Cardiac muscle cell (in vitro differentiated cells and primary cell): ENCODE measurements at places on chromosomes 3 and 15.

DNA sequence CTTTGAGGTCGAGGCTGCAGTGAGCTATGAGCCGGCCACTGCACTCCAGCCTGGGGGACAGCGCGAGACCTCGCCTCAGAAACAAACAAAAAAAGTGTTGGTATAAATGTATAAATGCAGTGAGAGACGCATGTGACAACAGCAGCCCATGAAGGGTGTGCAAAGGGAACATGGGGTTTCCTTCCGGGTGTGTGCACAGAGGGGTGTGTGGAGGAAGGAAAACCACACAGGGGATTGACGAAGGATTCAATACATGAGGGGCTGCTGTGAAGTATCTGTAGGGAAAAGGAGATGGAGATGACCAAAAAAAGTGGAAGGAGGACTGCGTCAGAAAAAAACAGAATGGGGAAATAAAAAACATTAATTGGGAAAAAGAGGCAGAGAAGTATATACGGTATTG lies 1.1 kb downstream of the MTFMT start:
- no peak for DNase-seq

DNA sequence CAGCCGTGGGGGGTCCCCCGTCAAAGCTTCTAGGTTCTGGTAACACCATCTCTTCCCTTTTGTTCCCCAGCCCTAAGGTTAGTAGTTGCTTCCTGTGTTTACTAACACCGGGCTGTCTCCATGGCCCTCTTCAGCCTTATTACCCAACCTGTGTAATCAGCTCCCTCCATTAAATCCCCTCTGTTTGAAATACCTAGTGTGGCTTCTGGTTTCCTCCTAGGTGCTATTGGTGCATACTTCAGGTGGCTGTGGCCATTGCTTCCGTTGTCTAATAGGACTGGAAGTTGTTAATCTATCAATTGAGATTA lies 35.3 kb downstream of the MOBP start:
- no peak for DNase-seq

DNA sequence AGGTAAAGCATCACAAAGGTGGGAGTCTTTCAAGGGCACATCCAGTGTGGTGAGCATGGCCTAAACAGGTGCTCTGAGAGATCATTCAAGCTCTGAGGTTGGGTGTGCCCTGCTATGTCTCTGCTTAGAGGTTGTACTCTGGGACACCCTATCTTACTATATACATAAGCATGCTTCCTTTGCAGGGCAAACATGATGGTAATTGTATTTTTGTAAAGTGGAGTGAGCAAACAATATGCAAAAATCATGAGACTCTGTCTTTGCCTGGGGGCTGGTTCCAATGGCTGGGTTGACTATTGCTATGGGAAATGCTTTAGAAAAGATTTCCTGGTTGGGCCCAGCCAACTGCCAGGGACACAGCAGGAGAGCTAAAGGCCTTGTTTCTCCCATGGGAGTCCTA lies 315.1 kb upstream of the TLE3 start:
- DNase-seq: no peak

GRCh38 chr3:197456261-197457091 lies 99.3 kb downstream of the BDH1 start:
- peak; percentile 96 for DNase-seq

- no peak for DNase-seq
These were observed 90.3 kb downstream of the CORO2B start for GRCh38 chr15:68668926-68669600.

DNA sequence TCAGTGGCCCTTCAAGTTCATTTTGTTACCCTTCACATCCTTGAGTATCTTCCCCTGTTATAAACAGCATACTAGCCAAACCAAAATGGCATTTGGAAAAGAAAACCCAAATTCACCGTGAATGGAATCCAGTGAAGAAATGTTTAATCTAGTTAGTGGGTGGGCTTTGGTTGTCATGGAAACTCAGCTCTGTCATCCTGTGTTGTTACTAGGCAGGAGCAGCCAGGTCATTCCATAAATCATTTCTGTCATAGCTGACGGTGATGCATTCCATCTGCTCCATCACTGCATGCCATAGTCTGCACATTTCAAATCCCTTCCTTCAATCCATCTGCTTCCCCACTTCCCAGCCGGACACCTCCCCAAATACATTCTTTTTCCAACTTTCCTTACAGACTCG lies 140.4 kb upstream of the CGNL1 start:
- DNase-seq: peak; percentile 81

DNA sequence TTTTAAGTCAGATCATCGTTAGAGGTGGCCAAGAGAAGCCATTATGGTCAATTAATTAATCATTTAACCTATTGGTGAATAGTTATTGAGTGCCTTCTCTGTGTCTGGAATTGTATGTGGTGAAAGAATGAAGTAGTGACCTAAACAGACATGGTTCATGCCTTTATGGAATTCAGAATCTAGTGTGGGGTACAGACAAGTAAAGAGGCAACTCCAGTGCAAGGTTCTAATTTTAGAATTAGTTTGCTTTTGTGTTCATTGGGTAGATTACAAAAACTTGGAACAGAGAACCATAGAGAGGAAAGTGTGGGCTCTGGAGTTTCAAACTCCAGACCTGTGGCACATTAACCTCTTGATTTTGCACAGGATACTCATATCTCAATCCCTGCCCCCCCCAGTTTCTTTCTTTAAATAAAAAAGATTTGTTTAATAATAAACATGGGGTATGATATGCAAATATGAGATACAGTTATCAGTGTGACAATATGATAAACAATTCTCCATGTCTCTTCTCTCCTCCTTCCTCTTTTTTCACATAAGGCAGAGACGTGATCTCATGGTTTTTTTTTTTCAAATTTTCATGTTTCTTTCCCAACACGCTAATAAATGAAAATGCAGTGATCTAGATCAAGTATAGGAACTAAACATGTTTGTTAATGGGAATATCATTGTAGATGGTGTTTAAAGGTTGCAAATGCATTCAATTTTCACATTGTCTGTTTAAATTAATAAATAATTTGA lies 117.9 kb downstream of the MITF start:
- no peak for DNase-seq

- no peak for DNase-seq
These were observed 214.8 kb upstream of the ST8SIA2 start for GRCh38 chr15:92178911-92179310.

DNA sequence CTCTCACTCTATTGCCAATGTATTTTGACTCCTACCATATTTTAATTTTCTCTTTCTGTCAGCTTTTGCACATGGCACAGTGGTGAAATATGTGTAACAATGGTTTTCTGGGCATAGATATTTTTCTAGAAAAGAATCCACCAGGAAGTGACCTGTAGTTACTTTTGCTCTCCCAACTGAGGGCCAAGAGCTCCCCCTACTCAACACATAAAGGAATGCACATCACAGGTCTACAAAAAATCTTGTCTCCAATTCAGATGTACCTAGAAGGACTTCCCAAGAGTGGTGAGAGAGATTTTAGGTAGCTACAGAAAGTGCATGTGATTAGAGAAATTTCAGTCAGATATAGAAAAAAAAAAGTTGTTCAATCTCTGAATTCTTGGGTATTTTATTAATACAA lies 15.6 kb downstream of the CPA3 start:
- DNase-seq: peak; percentile 33

GRCh38 chr15:90872486-90873184 lies 4.2 kb downstream of the FURIN start:
- no peak for DNase-seq

DNA sequence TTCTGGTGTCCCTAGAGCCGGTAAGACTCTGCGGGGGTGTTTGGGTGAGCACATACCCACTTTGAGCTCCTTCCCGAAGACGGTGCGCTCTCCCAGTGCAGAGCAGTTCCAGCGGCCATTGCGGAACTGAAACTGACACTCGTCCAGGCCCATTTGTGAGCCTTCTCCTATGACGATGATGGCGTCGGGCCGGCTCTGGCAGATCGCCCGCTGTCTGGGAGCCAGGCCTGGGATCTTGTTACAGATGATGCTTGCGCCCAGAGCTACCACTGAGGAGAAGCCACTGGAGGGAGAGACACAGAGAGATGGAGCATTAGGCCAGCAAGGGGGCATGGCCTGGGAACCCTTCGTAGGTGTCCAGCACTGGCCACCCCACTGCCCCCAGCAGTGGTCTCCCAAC lies 5.0 kb downstream of the WNT7A start:
- DNase-seq: no peak

- DNase-seq: no peak
These were observed 35.8 kb downstream of the GOLGA6L10 start for GRCh38 chr15:82313446-82313845.

GRCh38 chr15:56759450-56759845 lies 26.1 kb upstream of the ZNF280D start:
- DNase-seq: no peak

DNA sequence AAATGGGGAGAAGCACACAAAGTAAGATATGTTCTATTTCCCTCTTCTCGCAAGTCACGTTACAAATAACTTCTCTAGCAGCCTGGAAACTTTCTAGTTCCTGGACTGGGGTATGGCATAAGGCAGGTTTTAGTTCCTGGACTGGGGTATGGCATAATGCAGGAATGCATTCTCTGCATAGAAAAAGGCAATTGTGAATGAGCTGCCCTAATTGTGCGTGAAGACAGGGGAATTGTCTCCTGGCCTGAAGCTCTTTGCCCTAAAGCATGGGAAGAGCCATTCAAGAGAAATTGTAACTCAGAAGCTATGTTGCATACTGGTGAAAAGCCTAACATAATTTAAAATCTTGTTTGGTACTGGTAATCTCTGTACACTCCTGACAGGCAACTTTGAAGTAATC lies 54.3 kb upstream of the CBLB start:
- no peak for DNase-seq

DNA sequence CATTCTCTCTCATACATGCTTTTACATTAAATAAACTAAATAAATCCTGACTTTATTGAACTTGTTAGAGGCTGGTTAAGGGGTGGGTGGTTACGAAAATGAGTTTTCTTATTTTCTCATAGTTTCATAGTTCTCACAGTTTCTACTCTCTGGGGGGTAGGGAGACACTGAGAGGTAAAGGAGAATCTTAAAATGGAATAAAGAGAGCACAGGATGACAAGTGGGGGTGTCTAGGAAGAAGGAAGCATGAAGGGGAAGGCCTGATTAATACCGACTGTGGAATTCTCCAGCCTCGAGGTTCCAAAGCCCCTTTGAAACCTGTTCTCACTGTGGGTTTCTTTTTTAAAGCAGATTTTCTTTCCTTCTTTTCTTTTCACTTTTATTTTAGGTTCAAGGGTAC lies 66.4 kb upstream of the TRA2B start:
- DNase-seq: no peak

- DNase-seq: peak; percentile 39
These were observed 24.3 kb downstream of the SNX33 start for GRCh38 chr15:75671730-75672602.

- DNase-seq: no peak
These were observed 8.3 kb downstream of the IL5RA start for GRCh38 chr3:3101660-3102458.

GRCh38 chr3:143627336-143627735 lies 220.9 kb downstream of the SLC9A9 start:
- no peak for DNase-seq

DNA sequence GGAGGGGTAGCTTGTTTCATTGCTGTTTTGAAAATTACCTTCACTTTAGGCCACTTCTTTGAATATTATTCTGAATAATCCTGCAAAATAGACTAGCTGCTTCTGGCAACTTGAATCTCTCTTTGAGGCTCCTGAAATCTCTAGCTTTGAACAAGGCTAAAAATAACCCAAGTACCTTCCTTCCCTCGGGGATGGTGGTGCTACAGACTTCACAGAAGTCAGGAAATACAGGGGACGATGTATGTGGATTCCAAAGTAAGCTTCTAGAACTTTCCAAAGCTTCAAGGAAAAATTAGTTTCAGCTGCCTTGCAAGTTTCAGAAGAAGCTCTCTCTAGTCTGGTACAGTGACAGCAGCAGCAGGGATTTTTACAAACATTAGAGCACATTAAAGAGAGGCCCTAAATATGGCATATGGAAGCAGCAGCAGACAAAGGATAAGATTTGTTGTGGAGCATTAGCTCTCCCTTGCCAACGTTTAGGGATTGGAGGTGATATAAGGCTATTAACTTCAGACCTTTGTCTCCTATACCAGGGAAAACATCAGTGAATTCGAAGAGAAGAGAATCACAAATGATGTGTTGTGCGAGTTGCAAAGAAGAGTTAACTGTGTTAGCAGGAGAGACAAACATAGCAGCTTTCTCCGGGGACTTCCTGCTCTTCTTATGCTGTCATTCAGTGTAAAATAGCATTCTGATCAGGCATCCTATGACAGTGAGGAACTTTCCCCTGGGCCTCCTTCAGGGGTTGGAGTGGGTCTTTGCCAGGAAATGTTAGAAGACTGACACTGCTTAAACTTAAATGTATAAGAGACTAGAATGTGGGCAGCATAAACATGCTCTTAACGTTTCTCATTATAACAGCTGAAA lies 783.0 kb upstream of the ARPP21 start:
- peak; percentile 62 for DNase-seq

GRCh38 chr3:172356427-172356826 lies 91.8 kb downstream of the GHSR start:
- DNase-seq: no peak

GRCh38 chr3:119588112-119588511 lies 8.8 kb downstream of the ADPRH start:
- no peak for DNase-seq

DNA sequence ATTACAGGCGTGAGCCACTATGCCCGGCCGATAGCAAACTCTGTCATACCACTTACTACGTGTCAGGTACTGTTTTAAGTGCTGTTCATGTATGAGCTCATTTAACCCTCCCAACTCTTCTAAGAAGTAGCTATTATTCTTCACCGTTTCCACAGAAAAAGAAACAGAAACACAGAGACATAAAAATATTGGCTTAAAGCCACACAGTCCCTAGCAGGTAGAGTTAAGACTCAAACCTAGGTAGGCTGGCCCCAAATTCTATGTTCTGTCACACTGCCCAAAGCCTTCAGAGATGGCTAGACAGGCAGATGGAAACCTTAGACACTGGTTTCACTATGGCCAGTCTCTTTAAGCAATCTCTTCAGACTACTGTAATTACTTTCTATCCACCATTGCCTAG lies 149.8 kb upstream of the KCNMB2 start:
- no peak for DNase-seq
